ENCODE measurements at places on chromosomes 6 and 20.
A peak's percentile ranks its signal among the peaks of the same experiment; 100 is the strongest.

DNA sequence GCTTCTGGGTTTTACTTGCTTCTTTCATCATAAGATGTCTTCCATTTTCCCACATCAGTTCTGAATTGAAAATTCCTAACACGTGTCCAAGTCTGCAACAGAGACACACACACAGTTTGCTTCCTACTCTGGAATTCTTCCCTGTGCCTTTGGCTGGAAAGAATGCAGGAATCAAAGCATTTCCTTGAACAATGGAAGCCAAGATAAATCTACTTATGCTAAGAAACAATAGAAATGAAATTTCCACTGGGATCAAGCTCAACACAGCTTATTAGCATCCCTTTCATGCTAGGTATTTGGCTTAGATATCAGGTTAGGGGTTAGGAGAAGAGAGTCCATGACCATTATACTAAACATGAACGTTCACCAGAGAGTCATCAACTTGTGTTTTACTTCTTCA is 101.1 kb upstream of the SCAF8 start:
- no peak for DNase-seq

- DNase-seq, result no peak
These were observed 16.3 kb downstream of the CENPQ start for GRCh38 chr6:49479308-49479970.

DNA sequence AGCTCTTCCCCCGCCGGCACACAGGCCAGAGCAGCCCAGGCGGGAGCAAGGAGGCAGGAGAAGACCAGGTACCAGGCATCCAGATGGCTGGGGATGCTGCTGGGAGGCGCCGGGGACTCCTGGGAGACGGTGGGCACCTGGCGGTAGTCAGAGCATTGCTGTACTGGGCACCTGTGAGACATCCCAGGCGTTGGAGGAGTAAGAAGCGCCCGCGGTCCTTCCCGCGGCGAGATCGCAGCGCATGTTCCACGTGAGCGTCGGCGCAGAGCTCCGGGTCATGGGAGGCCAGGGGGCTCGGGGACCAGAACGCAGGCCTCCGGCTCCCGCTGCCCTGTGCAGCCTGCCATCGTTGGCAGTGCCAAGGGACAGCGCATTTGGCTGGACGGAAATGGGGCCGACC is 293.7 kb upstream of the CDYL start:
- DNase-seq, result no peak

DNA sequence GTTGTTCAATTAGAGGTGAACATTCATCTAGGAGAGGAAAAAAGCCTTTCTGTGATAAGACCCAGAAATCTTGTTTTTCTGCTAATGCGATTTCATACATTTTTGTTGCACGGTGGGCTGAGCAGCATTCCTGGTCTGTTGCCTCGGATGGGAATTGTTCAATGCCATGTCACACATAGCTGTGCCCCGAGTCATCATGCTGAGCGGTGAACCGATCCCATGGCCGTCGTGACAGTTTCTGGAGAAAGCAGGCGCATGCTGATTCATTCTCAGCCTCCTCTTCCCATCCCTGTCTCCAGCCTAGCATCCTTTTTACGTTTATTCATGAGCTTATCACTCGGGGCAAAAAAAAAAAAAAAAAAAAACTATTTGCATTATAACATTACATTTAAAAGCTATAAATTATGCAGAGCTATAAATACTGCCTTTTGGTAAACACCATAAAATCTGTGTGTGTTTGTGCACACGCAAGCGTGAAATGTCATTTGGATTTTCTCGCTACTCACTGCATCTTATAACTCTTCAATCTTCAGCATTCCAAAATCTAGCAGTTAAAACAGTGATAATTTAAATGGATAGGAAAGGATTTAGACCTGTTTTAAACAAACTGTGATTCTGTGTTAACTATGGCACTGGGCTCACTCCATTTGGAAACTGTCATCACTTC is 58.9 kb upstream of the IFNGR1 start:
- DNase-seq, result no peak

DNA sequence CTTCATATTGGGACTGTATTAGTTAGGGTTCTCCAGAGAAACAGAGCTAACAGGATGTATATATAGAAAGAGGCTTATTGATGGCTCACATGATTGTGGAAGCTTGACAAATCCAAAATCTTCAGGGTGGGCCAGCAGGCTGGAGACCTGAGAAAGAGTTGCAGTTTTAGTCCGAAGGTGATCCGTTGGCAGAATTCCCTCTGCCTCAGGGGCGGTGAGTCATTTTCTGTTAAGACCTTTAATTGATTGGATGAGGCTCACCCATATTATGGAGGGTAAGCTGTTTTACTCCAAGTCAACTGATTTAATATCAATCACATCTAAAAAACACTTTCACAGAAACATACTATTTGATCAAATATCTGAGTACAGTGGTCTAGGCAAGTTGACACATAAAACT is 113.6 kb downstream of the FLRT3 start:
- DNase-seq, result no peak

- no peak for DNase-seq
These were observed 61.6 kb upstream of the CEP85L start for GRCh38 chr6:118712969-118713368.

DNA sequence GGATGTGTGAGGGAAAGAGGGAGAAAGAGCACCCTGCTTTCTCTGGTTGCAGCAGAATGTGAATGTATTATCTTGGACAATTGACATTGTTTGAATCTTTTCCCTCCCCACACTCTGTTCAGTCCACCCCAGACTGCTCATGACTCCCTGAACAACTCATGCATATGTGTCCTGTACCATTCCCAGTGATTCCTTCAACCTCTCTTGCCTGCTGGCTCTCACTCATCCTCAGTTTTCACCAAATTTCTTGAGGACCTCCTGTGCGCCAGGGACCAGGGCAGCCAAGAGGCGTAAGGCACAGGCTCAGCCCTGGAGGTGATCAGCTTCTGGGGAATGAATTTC is 5.4 kb downstream of the NOX3 start:
- no peak for DNase-seq

GRCh38 chr6:44260451-44261297 is 3.3 kb upstream of the SLC35B2 start:
- no peak for DNase-seq

DNA sequence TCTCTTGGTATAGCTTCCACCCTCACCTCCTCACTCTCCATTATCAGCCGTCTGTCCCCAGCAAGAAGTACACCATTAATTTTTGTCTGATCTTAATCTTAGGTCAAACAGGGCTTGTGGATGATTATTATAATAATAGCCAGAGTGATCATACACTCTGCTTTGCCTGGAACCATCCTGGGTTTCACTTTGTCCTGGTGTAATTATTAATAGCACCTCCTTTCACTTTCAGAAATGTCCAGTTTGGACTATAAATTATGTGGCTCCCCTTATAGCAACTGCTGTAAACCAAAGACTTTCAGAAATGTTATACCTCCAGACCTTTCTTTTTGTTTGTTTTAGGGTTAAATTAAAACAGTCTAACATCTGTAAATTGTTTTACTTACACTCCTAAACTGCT is 951 bp upstream of the TRIM31 start:
- no peak for DNase-seq

GRCh38 chr20:20089018-20089417 is 36.7 kb downstream of the CFAP61 start:
- DNase-seq, result no peak

GRCh38 chr6:101876431-101876830 is 482.9 kb downstream of the GRIK2 start:
- DNase-seq, result no peak

DNA sequence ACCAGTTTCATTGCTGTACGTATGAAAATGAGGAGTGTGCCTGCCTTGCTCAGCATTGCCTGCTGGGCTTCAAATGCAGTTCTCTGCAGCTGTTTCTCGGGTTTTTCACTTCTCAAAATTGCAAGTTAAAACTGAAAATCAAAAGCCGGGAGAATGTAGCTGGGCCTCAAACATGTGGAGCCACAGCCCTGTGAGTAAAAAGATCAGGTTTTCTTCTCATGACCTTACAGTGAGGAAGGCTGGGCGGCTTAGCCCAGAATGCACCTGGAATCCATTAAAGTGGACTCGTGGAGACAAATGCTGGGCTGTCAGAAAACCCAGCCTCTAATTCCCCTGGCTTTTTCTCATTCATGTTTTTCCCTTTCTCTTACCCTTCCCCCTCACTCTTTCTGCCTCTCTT is 34.4 kb downstream of the DSE start:
- no peak for DNase-seq

- no peak for DNase-seq
These were observed 304.6 kb upstream of the AGPAT4 start for GRCh38 chr6:161578478-161578877.

DNA sequence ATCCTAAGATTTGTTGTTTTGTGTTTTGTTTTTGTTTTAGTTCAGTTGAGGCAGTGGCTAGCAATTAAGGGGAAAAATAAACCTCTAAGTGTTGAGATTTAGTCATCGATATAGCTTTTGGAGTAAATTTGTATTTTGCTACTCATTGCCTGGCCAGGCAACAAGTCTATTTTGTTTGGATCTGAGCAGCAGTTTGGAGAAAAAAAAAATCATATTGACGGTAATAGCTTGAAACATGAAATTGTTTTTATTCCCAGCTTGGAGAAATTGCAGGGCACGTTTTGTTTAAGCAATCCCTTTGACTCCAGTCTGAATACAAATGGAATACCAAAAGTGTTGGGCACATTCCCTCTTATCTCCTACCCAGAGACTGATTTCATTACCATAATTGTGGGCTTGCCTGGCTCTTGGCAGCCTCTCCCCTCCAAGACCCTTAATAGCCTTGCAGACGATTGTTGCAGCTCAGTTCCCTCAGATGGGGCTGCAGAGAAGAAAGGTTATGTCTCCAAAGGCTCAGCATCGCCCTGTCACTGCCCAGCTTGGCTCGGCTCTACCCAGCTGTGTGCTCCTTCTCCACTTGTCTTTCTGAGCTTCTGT is 56.0 kb downstream of the ISM1 start:
- DNase-seq, result no peak

- DNase-seq, result no peak
These were observed 259.9 kb downstream of the GMPR start for GRCh38 chr6:16498237-16498636.

DNA sequence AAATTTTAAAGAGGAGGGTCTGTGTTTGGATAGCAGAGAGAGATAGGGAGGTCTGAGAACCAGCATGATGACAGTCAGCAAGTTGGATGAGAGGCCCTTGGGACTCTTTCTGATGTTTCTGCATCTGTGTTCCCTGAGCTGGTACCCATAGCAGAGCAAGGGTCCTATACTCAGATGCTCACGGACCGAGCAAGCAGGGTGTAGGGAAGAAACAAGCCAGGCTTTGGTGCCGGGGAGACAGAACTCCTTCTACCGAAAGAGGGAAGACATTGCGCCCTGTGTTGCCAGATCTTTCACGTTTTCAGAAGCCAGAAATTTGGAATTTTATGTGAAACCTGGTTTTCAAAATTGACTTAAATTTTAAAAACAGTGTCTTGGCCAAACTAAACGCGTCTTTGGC is 34.6 kb downstream of the NEDD9 start:
- no peak for DNase-seq

DNA sequence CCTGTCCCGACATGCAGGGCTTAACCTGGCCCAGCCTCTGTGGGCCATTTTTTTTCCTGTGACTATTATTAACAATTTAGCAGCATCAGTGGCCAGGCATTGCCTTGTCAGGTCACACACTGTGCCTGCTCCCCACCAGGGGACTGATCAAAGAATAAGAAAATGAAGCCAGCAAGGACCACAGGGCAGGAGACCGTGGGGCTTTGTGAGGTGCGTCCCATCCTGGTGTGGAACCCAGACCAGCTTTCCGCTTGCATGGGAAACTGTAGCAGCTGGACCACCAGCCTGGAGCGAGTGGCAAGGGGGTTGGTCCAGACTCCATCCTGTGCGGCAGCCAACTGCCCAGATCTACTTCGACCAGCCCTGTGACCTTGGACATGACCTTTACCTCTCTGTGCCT is 218.3 kb downstream of the ANKRD60 start:
- DNase-seq, result no peak

- DNase-seq, result no peak
These were observed 623 bp downstream of the MYBL2 start for GRCh38 chr20:43667341-43668132.

GRCh38 chr6:137867685-137868509 is 838 bp downstream of the TNFAIP3 start:
- no peak for DNase-seq

DNA sequence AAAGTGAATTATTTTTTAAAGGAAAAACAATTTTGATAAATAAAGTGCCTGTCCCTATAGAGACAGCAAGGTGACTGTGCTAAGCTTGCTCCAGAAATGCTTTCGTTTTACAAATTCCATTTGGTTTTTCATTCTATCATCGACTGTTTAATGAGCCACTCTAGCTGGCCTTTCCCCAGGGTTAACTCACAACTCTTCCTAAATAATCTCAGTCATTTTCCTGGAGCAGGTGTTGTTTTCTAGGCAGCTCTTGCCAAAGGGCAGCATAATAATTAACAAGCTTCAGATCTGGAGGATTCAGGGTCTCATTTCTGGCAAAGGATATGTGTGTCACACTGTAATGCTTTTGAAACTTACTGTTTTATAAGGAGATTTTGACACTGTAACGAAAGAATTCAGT is 184.2 kb downstream of the KHDC1L start:
- DNase-seq, result no peak

GRCh38 chr6:103280417-103280816 is 1579.3 kb downstream of the HACE1 start:
- no peak for DNase-seq

GRCh38 chr6:16019462-16019861 is 109.4 kb upstream of the MYLIP start:
- no peak for DNase-seq

- no peak for DNase-seq
These were observed 130.8 kb downstream of the TPBG start for GRCh38 chr6:82494367-82494766.

DNA sequence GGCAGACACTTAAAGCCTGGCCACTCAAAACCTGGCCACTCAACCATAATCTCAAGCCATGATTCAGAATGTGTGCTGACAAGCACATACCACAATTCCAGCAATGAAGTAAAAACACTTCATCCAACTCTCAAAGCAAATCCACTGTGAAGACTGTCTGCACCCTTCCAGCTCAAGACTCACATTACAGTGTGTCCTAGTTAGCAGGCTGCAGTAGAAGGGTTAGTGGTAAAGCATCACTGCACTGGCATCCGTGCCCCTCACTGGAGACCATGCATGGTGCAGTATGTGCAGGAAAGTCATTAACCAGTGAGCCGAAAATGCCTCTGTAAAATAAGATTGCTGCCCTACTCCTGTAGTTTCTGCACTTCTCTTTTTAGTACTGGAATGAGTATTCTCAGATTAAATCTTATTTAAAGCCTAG is 43.4 kb downstream of the SLC23A2 start:
- no peak for DNase-seq

- peak; percentile 83 for DNase-seq
These were observed at the start of gene ZFAND3 for GRCh38 chr6:37819177-37819801. TSS of gene ZFAND3 (plus strand) at chr6:37819727. CDS start at chr6:37819946, 219 bp downstream.

All from omental fat pad (tissue), 4 donors.